ENCODE measurements at places on chromosomes 16 and 17.

GRCh38 chr16:84765616-84766580 is 53.9 kb upstream of the CRISPLD2 start:
- no peak for DNase-seq

- no peak for DNase-seq
Measured at GRCh38 chr17:46929413-46929812, 6.5 kb downstream of the GOSR2 start.

DNA sequence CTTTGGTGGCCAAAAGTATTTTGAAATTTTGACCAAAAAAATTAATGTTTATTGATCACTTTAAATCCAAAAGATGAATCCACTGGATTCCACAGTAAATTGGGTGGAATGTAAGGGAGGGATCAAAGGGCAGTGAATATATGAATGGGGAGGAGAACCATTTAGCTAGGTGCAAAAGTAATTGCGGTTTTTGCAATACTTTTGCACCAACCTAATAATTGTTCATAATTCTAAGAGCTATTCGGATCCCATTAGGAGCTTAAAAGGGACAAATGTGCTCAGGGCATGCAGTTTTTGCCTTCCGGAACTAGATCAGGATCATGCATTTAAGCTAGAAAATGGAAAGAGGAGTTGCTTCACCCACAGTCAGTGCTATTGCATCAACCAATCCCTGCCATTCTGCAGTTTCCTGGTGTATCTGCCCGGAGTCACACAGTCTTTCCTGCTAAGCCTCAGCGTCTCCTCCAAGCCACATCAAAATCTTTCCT is at the start of gene LPO:
Gene LPO, plus strand, starts transcription at position 438 of the 488 bp plus-strand sequence. CDS start 4,396 bp downstream, outside the sequence.
- no peak for DNase-seq

- no peak for DNase-seq
Measured at GRCh38 chr17:42913981-42914617, 13.5 kb downstream of the G6PC1 start.

DNA sequence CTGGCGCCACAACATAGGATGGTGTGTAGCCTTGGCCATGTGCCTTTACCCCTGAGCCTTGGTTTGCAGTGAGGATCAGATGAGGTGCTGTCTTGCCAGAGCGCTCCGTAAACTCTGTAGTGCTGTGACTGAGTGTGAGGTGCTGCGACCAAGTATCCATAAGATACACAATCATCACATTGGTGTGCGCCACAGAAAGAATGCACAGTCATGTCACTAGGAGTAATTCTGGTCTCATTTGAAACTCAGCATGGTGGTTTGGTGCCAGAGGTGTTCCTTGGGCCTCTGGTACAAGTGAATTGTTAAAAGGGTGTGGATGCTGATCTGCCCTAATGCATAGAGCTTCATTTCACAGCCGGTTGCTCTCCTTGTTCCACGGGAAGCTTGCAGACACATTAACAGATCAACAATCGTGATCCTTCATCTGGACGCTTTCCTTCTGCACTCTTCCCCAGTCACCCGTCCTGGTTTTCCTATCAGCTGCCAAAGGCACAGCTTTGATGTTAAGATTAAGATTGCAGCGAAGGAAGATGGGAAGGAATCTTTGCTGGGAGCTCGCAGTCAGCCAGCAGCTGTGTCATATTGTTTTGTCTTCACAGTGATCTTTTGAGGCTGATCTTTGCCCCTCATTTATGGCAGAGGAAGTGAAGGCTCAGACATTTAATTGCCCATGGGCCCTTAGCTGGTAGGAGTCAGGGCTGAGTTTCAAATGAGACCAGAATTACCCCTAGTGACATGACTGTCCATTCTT is 79.1 kb downstream of the KSR1 start:
- no peak for DNase-seq

DNA sequence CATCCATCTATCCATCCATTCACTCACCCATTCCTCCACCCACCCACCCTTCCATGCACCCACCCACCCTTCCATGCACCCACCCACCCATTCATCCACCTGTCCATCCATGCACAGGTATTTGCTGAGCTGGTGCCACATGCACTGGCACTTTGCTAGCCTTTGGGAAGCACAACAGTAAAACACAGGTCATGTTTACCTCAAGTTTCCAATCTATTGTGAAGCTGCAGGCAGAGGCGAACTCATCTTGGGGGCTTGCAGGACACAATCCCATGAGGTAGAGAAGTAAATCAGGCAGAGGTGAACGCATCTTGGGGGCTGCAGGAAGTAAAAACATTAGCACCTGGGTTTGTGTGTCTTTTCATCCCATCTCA is 35.6 kb upstream of the CBFA2T3 start:
- DNase-seq: no peak

DNA sequence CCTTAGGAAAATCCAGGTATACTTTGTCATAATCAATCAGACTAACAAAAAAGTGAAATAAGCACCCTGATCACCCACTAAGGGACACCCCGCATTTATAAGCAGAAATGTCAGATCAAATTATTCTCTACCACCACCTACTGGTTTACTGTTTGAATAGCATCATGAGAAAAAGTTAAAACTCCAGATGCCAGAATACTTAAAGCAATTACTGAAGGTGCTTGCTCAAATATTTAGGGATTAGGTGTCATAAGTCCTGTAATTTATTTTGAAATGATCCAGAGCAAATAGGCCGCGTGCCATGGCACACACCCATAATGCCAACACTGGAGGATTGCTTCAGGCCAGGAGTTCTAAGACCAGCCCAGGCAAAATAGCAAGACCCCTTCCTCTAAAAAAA is 2.3 kb downstream of the TOP2A start:
- DNase-seq: peak; percentile 39

- DNase-seq: no peak
Measured at GRCh38 chr17:15657868-15658267, 26.2 kb downstream of the TRIM16 start.

GRCh38 chr17:45953561-45953960 is 45.5 kb upstream of the STH start:
- no peak for DNase-seq

GRCh38 chr16:67647111-67647651 is 2.2 kb downstream of the CARMIL2 start:
- no peak for DNase-seq

GRCh38 chr17:3004150-3004801 is 59.1 kb downstream of the OR1D5 start:
- peak; percentile 100 for DNase-seq

GRCh38 chr17:57050306-57050705 is 34.7 kb upstream of the AKAP1 start:
- no peak for DNase-seq

DNA sequence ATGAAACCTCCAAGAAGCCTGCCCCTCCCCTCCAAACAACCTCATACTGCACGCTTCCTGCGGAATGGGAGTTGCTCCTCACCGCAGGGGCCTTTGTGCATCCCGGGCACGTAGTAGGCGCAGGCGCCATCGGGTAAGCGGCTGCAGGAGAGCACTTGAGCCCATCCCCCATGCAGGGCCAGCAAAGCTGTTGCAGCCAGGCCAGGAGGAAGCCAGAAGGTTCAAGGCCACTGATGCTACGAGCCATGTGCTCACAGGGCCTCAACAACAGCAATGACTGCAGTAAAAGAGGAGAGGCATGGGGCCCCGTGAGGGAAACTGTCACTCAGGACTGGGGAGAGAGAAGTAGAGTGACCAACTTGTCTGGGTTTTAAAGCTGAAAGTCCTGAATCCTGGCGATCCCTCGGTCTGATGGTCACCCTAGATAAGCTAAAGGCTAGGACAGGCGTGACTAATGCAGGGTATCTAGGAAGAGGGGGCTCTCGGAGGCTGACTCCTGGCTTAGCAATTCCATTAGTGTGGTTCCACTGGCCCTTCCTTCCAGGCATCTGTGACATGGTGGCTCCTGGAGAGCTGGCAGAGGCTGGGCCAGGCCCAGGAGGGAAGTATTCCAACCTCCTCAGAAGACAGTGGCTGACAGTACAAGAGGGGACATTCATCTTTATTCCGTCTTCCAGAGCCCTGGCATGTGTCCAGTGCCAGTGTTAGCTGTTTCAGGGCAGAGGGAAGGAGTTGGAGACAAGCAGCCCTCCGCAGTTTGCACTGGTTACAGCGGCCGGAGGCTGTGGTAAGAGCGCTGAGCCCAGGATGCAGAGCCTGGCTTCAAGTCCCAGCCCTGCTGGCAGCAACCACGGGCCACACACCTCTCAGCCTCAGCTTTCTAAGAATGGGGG is 20.8 kb downstream of the GOSR2 start:
- DNase-seq: no peak

DNA sequence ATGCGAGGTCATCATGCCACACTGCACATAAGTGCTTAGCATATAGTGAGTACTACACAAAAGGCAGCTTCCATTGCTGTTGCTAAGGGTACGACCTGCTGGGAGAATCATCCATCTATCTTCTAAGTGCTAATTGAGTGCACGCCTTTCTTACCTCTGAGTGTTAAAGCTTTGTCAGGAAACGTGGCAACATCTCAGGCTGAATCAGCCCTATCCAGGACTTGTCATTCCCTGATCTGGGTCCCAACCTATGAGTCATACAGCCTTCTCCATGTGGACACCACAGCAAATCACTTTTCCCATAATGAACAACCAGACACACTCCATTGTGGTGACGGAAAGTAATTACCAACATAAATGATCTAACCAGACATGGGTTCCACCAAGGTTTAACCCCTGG is 201.1 kb upstream of the MAF start:
- DNase-seq: no peak

DNA sequence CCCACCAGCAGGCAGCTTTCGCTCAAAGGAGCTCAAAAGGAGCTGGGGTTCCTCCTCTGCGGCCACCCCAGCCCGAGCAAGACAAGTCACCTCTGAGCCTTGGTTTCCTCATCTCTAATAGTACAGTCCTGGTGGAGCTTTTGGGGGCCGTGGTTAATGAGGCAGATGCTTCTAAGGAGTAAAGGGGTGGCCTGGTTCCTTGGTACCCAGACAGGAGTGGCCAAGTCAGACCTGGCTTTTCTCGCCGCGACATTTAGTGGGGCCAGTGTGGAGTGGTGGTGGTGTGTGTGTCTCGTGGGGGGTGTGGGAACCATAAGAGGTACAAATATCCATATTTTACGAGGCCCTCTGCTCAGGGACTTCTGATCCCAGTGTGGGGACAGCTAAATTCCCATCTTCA is 6.7 kb downstream of the FOXF1 start:
- no peak for DNase-seq

GRCh38 chr17:71765437-71765836 is 355.4 kb upstream of the SOX9 start:
- DNase-seq: no peak

DNA sequence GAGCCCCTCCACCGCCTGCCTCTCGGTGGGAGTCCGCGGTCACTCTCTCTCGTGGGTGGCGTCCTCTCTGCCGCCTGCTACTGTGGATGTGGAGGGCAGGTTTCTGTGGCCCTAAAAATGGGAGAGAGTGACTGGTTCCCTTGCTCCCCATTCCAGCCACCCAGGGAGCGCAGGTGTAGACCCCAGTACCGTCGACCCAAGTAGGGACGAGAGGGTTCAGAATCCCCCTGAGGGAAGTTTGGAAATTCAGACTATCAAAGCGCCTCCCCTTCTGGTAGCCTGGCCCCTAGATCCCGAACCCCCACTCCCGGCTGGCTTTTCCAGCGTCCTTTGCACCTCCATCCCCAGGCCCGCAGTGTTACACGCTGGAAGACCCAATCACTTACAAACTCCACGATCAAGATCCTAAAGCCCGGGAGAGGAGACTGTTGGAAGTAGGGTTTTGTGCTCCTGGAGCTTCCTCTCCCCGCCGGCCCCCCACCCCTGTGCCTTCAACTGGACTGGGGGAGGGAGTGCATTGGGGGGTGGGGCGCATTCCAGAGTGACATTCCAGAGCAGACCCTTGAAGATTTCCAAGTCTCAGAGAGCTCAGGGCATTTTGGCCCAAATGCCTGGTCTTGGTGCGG is 991 bp downstream of the GPRC5C start:
- DNase-seq: peak; percentile 45

GRCh38 chr17:61275395-61275794 is 124.2 kb upstream of the TBX2 start:
- no peak for DNase-seq

GRCh38 chr17:38917259-38917658 is 8.2 kb upstream of the LASP1NB start:
- no peak for DNase-seq

GRCh38 chr17:79545251-79546005 is 65.4 kb downstream of the RBFOX3 start:
- no peak for DNase-seq

DNA sequence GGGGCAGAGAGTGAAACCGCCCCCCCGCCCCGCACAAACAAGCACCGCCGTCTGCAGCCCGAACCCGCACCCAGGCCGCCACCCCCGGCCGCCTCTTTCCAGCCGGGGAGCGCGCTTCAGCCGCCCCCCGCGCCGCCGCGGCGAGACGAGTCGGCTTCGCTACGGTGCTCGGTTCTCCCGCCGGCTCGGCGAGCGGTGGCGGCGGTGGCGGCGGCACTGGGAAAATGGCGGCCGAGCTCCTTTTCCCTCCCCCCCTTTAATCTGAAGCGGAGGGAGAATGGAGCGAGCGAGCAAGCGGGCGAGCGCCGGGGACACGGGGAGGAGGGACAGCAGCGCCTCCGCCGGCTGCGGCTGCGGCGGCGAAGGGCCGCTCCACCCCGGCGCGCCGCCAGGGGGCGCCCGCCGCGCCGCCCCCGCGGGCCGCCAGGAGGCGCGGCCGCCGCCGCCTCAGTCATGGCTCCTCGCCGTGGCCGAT is at the start of gene KANSL1:
Gene KANSL1, minus strand, starts transcription at position 279 of the 475 bp plus-strand sequence. CDS start 21,286 bp downstream, outside the sequence.
- peak; percentile 87 for DNase-seq

- DNase-seq: no peak
Measured at GRCh38 chr17:32520737-32521404, 34.1 kb downstream of the CDK5R1 start.

DNA sequence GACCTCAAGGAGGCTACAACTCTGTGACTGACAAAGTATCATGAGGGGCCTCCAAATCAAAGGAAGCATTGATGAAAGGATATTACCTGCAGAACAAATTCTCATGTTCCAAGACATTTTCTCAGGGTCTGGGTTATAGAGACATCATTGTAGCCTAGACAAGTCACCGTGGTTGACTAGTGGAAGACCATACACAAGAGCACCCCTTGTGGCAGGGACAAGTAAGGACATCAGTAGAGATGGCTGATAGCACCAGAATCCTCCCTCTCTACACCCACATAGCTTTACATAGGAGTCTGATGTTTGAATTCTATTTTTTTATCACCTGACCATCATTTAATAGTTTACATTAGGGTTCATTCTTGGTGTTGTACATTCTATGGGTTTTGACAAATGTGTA is 32.5 kb upstream of the CDH8 start:
- no peak for DNase-seq

DNA sequence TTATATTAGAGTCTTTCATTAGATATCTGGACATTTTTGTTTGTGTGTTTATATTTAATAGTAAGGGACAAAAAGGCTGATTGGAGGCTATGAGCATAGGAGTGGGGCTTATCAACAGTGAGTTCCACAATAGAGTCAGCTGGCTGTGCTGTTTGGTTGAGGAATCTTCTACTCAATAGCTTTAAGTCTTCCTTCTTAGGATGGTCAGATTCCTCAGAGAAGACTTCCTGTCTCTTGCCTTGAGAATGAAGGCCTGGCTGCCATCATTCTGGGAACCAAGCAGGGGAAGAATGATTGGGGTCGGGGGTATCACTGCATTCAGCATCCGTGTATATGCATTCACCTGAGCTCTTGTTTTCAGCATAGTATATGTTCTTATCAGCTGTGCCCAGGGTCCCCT is 31.9 kb upstream of the ABCC11 start:
- no peak for DNase-seq

All from left lobe of liver (tissue), 2 donors.